Left ventricle myocardium inferior (tissue), 1 donor: ENCODE measurements at places on chromosomes 12 and 14. TPM values are rescaled to one million over a fixed set of nuclear protein-coding genes. Genes with fewer than 3 reads are reported as not detected.
A peak's percentile ranks its signal among the peaks of the same experiment; 100 is the strongest.

DNA sequence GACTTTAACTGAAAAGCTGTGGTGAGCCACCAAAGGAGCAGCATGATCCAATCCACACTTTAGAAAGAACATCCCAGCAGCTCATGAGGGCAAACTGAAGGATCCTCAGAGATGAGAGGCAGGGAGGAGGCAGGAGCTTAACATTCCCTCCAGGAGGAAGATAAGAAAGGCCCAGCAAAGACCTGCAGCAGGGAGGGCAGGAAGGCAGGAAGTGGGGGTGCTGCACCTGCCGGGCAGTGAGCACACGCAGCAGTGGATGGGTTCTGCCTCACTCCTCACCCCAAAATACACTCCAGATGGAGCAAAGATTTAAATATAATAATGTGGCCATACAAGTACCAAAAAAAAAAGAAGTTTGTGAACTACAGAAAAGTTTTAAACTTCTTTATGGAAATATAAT is 48.4 kb downstream of the GCH1 start:
- no peak for DNase-seq

GRCh38 chr12:132498931-132499330 is 9.0 kb downstream of the FBRSL1 start:
- DNase-seq = no peak

- no peak for DNase-seq
Measured at GRCh38 chr12:2231011-2231595, 178.3 kb downstream of the CACNA1C start.

GRCh38 chr14:32434880-32435279 is 105.8 kb downstream of the AKAP6 start:
- no peak for DNase-seq

DNA sequence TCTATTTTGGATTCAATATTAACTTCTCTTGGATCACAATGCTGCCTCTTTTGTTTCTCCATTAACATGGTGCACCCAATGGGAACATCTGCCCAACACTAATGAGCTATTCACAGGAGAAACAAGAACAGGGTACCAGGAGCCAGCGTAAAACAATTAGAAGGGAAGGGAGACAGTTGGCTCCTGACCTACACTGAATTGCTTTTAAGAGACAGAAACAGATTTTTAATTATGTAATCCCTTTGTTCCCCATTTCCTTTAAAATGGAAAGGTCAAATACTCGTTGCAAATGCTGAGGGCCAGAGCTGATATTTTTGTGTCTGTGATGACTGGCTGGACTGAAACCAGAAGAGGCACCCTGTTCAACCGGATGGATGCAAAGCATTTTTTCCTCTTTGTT is 108.3 kb downstream of the SEC23A start:
- no peak for DNase-seq

DNA sequence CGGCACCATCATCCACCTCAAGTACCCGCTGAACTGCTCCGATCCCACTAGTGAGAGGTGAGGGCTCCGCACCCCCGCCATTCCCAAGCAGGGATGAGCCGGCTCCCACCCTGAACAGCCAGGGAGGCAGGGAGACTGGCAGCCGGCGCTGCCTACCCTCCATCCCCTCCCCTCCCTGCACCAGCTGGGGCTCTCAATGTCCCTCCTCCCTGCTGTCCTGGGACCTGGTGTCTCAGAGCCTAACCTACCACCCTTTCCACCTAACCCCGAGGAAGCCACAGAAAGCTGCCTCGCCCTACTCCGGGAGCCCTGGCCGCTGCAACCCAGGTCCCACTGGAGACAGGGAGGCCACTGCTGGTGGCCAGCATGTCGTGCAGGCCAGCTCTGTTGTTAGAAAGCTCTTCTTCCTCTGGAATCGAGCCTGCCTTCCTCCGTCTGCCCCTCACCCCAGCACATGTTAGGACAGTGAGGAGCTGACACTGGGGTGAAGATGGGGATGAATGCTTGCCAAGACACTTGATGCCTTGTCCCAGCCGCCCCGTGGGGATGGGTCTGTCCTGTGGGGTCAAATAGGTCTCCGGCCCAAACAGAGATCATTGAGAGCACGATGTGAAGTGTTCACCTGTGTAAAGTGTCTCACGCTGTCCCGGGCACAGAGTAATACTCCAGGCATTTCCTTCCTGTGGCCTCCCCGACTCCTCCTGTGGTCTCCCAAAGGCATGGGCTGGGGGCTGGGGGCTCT is 1.1 kb downstream of the PTPN6 start:
- DNase-seq = peak; percentile 12

- DNase-seq = no peak
Measured at GRCh38 chr14:38000340-38000739, 207.4 kb upstream of the SSTR1 start.

DNA sequence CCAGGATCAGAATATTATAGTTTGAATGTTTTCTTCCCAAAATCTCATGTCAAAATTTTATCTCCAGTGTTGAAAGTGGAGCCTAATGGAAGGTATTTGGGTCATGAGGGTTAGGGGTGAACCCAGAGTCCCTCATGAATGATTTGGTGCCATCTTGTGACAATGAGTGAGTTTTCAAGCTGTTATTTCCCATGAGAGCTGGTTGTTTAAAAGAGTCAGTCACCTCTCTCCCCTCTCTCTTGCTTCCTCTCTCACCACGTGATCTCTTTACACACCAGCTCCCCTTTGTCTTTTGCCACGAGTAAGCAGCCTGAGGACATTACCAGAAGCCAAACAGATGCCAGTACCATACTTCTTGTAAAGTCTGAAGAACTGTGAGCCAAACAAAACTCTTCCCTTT is 561.6 kb downstream of the RERGL start:
- no peak for DNase-seq

GRCh38 chr14:93712079-93712837 is 76.0 kb downstream of the PRIMA1 start:
- DNase-seq = no peak

DNA sequence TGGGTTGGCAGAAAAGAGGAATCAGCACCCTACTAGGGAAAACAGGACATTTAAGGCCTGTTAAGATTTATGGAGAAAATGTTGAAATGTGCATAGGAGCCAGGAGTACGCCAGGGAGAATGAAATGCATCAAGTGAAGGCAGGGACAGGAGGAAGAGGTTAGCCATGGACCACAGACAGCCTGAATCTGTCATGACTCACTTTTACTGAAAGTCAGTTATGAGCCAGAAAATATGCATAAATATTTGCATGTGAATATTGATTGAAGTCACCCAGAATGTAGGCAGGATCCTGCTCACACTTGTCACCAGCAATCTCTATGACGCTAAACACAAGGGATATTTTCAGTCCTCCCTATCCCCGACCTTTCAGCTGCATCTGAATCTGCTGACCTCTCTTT is 25.1 kb upstream of the CDK17 start:
- no peak for DNase-seq

GRCh38 chr12:42370013-42370412 is 44.0 kb downstream of the PPHLN1 start:
- DNase-seq = no peak

DNA sequence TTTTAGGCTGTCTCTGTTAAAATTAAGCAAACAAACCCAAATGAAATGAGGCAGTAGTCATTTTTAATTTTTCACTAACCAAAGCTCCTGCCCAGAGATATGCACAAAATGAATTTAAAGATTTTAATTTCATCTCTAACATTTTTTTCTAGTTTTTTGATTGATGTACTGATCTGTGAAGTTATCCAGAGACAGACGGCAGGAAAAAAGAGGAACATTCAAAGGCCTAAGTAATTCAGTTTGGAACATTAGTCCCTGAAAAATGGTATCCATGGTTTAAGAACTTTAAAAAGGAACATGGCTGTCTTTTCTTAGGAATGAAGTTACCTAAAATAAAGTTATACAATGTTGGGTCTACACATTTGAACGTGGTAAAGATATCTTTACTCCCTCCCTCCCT is 498.8 kb upstream of the LMO3 start:
- no peak for DNase-seq

DNA sequence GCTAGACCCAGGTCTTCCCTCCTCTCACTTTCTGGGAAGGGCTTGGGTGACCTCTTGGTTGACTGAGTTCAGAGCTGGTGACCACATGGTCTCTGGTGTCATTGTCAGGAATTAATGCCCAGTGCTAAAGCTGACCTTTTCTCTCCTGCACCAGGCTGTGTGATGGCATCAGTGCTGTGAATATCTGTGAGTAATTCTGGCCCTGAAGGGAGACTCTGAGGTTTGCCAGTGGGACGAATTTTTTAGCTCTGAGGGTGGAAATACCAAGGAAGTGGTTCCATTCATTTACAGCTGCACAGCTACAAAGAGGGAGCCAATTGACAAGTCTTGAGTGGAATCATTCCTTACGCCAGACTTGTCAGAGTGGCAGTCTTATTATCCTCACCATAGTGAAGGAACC is 6.2 kb upstream of the KRT86 start:
- DNase-seq = no peak

GRCh38 chr12:65364046-65364445 is 85.6 kb downstream of the MSRB3 start:
- DNase-seq = no peak

DNA sequence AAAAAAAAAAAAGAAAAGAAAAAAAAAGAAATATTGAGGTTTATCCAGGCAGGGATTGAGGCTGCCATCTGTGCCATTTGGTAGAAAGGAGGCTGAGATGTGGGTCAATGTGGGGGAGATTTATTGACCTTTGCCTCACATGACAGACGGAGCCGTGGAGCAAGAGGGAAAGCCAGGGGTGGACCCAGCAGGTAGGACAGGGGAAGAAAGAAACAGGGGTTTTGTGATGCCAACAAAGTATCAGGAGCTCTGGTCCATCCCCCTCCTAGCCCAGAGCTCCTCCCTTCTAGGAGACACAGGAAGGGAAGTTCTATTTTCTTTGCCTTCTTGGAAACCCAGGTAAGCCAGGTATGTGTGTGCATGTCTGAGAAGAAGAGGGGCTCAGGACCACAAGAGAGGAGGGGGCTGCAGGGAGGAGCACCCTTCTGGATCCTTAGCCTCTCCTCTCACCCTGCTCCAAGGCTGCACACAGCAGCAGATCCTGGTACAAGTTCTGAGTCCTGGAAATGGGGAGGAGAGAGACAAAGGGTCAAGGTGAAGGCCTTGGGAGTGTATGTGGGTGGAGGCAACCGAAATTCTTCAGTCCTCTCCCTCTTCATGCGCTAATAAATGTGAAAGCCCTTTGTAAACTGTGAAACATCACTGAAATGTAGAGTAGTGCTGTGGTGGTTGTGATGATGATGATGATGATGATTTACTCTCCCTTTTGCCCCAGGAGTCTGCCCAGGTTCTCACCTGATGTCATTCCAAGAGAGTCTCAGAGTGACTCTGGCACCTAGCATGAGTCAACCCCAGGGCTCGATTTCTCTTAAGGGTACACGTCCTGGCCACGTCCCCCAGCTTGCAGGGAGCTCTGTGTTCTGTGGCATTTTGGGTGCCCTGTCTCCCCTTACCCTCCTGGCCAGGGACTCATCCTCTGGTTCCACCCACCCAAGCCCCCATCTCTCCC is 26.3 kb downstream of the ZFP36L1 start:
- DNase-seq = no peak

GRCh38 chr14:61690039-61690438 is 5.3 kb upstream of the HIF1A start:
- no peak for DNase-seq

GRCh38 chr12:4449851-4450221 is 4.2 kb upstream of the FGF6 start:
- no peak for DNase-seq

- no peak for DNase-seq
Measured at GRCh38 chr12:121838126-121838525, 20.5 kb downstream of the HPD start.

GRCh38 chr14:73726025-73726961 is 12.1 kb upstream of the PNMA1 start:
- DNase-seq = no peak

DNA sequence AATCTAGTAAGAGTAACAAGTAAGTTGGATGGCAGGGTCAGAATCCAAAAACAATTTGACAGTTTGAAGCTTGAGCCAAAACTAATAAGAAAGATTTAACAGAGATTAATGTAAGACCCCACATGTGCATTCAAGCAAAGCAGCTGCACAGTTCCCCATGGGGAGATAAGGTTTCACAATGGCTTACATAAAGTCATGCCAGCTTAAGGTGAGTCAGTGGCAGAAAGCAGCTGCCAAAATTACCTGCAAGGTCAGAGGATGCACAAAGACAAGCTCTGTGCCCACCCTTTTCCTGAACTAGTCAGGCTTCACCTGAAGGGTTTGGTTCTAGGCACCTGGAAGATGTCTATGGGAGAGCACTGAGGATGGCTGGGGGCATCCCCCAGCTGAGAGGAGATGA is 36.6 kb upstream of the KRT77 start:
- no peak for DNase-seq

DNA sequence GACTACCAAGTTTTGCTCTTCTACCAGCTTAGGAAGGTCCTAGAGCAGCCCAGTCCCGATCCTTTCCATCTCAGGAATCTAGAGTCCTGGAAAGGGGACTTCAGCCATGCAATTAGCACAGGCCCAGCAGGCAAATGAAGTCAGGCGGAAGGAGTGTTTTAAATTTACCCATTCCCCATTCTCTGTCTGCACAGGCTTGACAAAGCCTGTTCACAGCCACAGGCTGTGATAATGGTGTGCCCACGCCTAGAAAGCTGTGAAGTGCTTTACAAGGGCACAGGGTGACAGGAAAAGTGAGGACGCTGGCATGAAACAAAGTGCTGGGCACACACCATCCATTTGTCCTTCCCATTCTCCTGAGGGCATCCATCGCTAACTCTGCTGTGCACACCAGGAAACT is 79.0 kb downstream of the PITPNM2 start:
- DNase-seq = no peak

DNA sequence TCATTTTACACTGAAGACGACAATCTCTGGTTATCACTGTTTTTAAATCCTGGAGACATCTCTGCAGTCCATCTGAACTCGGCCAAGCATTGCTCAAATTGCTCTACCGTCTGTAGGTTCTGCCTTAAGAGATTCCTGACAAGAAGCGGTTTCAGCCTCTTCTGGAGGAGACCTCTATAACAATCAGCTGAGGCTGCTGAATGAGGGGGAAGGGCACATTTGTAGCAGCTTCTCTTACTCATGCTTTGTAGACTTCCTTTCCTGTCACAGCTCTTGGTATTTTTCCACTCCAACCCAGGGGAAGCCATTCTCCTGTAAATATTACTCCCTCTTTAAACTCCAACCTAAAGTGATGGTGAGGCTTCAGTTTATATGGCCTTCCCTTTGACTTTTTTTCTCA is 3.0 kb downstream of the ARG2 start:
- no peak for DNase-seq

- no peak for DNase-seq
Measured at GRCh38 chr12:106633451-106633823, 50.6 kb downstream of the RFX4 start.

Gene SLCO1A2
- not detected for total RNA-seq

Gene FGF23
- total RNA-seq = not detected

Gene UNG
- total RNA-seq = 24.6 TPM

Gene GUCY2C
- 0.11 TPM for total RNA-seq

Gene IL23A
- total RNA-seq = not detected

Gene LMNTD1
- total RNA-seq = not detected

Gene OR10A7
- not detected for total RNA-seq

Gene MYF6
- not detected for total RNA-seq

Gene IL25
- total RNA-seq = not detected

Gene KCNC2
- not detected for total RNA-seq

Gene CACNA2D4
- total RNA-seq = 1.2 TPM

Gene ACVRL1
- total RNA-seq = 36.9 TPM

Gene LTA4H
- 35.4 TPM for total RNA-seq
